Activated naive CD8-positive, alpha-beta T cell treated with anti-CD3 and anti-CD28 coated beads for 36 hours (primary cell): ENCODE measurements at places on chromosomes 7 and 10.

DNA sequence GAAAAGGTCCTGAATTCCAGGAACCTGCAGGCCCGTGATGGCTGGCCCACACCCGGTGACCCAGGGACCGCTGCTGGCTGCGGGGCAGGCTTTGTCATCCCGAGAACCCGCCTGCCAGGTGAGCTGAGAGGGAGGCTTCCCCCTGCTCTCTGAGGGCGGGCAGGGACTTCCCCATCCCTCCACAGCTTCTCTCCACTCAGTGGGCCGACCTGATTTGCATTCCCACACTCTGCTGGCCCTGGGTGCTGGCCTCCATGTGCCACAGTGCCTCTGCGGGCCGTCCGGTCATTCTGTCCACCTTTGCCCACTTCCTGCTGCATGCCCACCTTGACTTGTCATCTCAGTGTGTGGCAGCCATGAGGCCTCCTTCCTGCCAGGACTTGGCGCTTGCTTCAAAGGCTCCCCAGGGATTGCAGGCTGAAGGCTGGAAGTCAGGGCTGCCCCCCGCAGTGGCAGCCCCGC is 35.3 kb downstream of the PALD1 start:
- DNase-seq, result peak; percentile 29

GRCh38 chr7:55515569-55516279 is 56.6 kb downstream of the VOPP1 start:
- DNase-seq, result no peak

- no peak for DNase-seq
These were observed 5.1 kb downstream of the UNC5B start for GRCh38 chr10:71217266-71218045.

GRCh38 chr10:28365840-28366239 is 63.0 kb upstream of the MPP7 start:
- DNase-seq, result no peak

DNA sequence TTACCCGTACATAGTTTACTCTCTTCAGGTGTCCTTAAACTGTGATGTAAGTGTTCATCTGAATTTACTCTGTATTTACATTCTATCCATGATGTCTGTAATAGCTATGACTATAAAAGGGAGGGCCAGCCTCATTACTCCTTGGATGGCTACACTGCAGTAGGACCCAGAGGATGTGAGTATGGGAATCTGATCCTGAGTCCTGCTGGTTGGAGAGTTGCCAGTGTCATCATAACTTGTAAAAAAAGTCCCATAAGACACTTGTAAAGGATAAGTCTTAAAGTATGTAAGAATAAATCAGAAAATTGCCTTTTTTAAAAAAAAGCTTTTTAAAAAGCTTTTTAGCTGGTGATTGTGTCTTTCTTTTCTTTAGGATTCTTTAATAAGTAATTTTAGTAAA is 95.4 kb downstream of the PPP1R9A start:
- DNase-seq, result no peak

- no peak for DNase-seq
These were observed 47.2 kb downstream of the FAM107B start for GRCh38 chr10:14727465-14727864.

DNA sequence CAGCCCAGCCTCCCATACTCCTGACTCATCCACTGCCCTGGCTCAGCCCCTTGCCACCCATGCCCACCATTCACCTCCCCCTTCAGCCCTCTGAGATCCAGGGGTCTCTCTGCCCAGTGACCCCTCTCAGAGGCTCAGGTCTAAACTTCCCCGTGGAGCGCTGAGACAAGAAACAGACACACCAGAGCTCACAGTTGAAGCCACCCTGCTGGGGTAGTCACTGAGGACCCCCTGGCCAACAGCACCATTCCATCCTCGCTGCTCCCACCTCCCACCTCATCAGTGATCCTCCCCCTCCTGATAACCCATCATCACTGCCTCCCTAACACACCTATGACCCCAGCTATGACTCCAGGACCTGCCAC is 100.7 kb downstream of the GRID1 start:
- DNase-seq, result no peak

DNA sequence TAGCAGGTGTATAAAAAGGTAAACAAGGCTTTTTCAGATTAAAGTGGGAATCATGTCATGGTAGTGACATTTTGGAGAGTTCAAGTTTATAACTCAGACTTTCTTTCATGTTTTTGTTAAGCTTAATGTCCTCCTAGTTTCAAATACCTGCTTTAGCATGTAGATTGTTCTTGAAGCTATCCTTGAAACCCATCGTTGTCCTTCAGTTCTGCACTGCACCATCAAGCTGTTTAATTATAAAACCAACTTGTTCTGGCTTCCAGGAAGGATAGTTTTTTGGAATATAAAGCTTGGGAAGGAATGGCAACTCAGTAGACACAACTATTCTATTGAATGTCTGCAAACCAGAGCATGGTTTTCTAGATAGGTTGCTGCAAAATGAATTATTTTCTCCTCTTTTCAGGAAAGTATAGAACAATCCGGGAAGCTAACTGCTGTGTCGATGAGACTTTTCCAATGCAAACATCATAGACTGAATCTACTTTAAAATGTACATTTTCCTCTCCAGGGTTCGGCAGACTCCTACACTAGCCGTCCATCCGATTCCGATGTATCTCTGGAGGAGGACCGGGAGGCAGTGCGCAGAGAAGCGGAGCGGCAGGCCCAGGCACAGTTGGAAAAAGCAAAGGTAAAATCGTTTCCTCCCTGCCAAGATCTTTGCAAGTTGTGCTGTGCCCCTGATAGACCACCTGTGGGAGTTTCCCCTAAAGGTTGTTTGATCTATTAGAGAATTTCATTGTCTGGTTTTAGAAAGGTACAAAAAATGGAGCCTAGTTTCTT is 249.8 kb downstream of the NSUN6 start:
- no peak for DNase-seq

GRCh38 chr7:86477343-86477935 is 166.3 kb upstream of the GRM3 start:
- no peak for DNase-seq

- no peak for DNase-seq
These were observed 4.4 kb downstream of the MRLN start for GRCh38 chr10:59748834-59749233.

- no peak for DNase-seq
These were observed 70.7 kb downstream of the PRKAG2 start for GRCh38 chr7:151806204-151806603.

DNA sequence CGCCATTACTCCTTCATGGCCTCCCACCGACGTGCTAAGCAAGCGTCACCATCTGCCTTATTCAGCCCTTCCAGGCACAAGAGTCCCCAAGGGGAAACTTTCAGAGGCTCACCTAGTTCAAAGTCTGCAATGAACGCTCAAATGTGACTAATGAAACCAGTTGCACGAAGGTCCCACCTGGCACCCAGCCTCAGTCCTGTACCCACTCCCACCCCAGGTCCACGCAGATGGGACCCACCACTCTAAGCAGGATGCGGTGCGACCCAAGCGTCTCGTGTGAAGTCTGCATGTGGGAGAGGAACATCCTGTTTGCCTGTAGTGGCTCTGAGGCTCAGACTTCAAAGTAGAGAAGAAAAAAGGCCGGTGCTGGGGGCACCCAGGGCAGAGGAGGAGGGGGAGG is 40.3 kb downstream of the RGS10 start:
- peak; percentile 90 for DNase-seq

GRCh38 chr7:127447326-127447945 is 54.9 kb upstream of the ZNF800 start:
- peak; percentile 63 for DNase-seq

DNA sequence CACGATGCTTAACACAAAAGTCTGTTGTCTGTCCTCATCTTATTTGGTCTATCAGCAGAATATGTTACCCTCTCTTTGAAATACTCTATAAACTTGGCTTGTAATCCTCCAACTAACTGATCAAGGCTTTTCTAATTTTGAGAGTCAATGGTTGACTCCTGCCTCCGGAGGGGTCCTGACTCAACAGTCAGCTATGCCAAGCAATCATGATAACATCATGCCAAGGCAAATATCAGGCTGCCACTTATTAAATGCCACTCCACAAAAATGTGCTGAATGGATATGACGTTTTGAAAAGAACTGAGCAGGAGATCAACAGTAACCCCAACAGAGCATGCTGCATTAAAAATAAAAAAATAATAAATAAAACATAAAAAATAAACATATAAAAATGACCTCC is 116.1 kb downstream of the PARD3 start:
- no peak for DNase-seq

- no peak for DNase-seq
These were observed 55.3 kb downstream of the ABCB4 start for GRCh38 chr7:87420173-87420572.

GRCh38 chr10:76491216-76491615 is 1059.8 kb downstream of the LRMDA start:
- DNase-seq, result no peak

DNA sequence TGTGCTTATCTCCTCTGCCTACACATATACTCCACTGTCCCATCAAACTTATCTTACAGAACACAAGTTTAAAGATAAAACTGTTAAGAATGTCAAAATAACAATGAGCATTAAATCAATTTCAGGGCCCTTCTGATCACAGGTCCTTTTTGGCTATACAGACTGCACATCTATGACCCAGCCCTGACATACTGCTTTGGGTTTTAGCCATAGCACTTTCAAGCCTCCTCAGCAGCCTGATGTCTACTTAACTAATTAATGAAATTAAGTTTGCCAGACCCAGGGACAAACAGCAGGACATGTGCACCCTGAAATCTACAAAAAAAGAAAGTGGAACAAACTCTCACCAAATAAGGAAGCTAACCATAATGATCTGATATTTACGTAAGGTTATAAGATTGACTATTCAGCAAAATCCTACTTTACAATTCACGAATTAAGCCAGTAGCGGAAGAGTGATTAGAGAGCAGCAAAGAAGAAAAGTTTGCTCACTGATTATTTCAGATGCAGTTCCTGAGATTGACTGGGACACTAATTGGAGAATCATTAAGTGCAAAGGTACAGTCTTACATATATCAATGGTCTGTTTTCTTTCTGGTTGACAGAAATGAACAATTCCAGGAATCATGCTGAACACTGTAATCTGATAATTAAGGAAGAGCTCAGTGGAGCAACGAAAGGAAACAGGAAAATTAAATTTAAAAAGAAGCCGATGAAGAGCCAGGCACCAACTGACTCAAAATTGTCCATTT is 669.3 kb upstream of the LRRN3 start:
- DNase-seq, result no peak

DNA sequence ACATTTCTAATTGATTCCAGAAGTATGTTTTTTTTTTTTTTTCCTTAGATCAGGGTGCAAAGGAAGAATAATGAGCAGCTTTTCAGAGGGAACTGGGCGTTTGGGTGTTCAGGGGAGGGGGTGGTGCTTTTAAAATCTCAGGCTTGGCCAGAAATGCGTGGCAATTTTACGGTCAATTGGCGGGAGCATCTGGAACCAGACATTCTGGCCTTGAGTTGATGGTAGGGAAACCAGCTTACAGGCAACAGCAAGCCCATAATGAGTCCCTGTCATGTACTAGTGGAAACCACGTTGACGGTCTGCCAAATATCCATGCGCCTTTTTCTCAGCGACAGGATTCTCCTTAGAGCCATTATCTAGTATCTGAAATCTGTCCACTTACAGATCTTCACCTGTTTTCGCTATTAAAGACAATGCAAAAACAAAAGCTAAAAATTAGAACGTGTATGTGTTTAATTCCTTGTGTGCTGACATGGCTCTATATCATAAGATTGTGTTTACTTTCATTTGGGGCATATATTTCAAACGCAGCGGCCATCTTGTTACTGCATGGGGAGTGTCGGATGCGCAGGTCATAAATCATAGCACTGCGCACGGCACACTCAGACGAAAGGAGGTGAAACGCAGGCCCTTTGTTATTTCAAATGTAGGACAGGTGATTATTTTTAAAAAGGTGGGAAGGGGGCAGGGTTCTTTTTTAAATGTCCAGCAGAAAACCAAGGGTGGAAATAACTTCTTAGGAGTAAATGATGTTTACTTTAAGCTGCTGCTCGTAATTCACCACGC is 209.2 kb downstream of the AGMO start:
- DNase-seq, result no peak

DNA sequence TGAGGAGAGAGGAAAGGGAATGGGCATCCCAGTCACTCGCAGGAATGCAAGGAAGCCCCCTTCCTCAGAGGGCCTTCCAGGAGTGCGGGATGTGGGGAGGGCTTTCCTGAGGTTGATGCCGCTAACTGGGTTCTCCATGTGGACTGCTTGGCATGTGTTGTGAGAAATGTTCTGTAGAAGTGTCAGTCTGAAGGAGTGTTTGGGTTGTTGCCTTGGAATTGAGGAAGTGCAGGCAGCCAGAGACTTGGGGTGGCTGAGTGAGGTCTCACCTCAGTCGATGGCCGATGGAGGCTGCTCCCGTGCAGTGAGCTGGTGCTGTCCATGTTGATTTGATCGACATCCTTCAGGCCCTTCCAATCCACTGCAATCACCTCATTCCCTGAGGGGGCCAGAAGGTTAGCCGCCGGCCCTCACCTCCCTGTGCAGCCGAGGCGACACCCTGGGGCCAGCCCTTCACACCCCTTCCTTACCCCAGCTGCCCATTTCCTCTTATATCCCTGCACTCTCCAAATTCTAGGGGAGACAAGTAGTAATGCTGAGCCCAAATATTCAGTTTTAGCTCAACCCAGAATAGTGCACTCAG is 2.7 kb downstream of the FAM131B start:
- no peak for DNase-seq

- peak; percentile 97 for DNase-seq
These were observed at the start of gene C1GALT1 for GRCh38 chr7:7182156-7183060. Gene C1GALT1 (plus strand): TSS chr7:7182544. CDS start chr7:7234320, 51,776 bp downstream.

- DNase-seq, result no peak
These were observed 107.4 kb downstream of the UBE2H start for GRCh38 chr7:129845178-129845971.

DNA sequence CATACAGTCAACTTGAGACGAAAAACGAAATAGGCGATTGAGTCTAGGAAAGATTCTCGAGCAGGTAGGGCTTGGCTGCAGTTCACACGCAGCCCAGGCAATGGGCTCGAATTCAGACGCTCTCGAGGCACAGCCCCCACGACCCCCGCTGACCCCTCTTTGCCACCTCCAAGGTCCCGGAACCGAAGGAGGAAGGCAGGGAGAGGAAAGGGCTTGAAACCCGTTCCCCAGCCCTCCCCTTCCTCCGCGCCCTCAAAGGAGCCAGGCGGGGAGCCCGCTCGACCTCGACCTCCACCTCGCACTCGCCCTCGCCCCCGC is 441 bp downstream of the CCDC186 start:
- no peak for DNase-seq

DNA sequence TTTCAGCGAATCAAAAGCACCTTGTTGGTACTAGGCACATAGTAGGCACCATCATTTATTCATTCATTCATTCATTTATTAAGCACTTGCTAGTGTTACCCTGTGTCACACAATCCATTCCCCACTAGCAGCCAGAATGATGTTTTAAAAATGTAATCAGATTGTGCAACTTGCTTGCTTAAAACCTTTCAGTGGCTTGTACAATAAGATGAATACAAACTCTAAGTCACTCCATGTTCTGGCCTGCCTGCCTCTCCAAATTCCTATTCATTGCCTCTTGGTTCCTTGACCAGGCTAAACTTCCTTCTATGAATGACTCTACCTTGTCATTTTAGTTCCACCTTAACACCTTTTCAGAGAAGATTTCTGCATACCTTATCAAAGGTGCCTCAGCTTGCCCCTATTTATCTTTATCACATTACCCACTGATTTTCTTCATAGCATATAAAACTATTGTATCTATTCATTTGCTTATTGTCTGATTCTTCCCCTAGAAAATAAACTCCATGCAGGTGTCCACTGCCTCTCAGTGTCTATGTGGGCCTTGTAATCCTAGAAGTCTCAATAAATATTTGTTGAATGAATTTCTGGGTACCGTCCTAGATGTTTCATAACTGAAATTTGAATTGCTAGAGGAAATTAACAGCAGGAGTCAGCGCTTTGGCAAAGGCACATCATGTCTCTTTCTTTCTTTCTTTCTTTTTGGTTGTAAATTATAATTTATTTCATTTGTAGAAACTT is 169.5 kb downstream of the TMEM26 start:
- DNase-seq, result no peak
